ENCODE measurements at places on chromosomes 3 and 15.

DNA sequence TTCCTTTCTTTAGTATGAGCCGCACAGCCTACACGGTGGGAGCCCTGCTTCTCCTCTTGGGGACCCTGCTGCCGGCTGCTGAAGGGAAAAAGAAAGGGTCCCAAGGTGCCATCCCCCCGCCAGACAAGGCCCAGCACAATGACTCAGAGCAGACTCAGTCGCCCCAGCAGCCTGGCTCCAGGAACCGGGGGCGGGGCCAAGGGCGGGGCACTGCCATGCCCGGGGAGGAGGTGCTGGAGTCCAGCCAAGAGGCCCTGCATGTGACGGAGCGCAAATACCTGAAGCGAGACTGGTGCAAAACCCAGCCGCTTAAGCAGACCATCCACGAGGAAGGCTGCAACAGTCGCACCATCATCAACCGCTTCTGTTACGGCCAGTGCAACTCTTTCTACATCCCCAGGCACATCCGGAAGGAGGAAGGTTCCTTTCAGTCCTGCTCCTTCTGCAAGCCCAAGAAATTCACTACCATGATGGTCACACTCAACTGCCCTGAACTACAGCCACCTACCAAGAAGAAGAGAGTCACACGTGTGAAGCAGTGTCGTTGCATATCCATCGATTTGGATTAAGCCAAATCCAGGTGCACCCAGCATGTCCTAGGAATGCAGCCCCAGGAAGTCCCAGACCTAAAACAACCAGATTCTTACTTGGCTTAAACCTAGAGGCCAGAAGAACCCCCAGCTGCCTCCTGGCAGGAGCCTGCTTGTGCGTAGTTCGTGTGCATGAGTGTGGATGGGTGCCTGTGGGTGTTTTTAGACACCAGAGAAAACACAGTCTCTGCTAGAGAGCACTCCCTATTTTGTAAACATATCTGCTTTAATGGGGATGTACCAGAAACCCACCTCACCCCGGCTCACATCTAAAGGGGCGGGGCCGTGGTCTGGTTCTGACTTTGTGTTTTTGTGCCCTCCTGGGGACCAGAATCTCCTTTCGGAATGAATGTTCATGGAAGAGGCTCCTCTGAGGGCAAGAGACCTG is 13.2 kb downstream of the GREM1 start:
- DNase-seq: no peak

DNA sequence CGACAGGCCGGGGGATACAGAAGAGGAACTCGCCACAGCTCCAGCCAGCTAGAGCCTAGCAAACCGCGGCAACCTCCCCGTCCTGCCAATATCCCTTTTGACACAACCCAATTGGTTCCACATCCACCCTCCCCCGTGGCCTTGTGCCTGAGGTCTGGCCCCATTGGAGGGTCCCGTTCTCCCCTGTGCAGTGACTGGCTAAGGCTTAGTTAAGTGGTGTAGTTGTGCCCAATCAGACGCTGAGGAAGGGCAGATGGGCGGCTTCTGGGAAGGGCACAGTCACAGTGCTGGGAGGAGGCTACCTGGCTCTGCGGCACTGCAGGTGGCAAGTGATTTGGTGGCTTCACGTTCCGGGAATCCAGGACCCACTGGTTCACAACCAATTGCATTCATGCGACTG is 78.6 kb downstream of the SNRK start:
- DNase-seq: no peak

DNA sequence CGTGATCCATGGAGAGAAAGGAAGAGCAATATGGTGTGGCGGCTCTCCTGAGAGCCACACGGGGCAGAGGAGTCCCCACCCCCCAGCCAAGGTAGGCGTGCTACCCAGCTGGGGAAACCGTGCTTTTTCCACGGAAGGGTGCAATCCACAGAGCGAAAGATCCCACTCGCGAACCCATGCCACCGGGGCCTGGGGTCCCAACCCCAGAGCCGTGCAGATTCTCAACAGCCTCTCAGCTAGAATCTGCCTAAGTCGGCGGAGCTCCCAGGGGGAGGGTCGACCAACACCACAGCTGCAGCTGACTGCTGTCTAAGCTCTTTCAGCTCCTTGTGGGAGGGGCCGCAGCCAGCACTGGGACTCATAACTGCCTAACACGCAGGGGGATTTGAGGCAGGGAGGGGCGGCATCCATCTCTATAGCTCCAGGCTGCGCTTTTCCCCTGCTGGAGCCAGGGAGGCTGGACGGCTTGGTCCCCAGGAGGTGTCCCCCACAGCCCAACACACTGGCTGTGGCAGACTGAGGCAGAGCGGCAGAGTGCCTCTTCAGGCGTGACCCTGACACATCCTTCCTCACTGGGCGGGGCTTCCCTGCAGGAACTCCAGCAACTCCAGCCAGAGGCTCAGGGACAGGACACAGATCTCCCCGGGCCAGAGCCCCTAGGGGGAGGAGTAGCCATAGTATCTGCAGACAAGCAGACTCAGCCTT is 107.6 kb upstream of the ZBTB20 start:
- no peak for DNase-seq

GRCh38 chr15:69782139-69782658 is 315.5 kb downstream of the TLE3 start:
- DNase-seq: no peak

- DNase-seq: no peak
These were observed 73.7 kb downstream of the PIK3CB start for GRCh38 chr3:138761002-138761401.

- no peak for DNase-seq
These were observed 37.9 kb downstream of the CLK3 start for GRCh38 chr15:74653426-74654102.

DNA sequence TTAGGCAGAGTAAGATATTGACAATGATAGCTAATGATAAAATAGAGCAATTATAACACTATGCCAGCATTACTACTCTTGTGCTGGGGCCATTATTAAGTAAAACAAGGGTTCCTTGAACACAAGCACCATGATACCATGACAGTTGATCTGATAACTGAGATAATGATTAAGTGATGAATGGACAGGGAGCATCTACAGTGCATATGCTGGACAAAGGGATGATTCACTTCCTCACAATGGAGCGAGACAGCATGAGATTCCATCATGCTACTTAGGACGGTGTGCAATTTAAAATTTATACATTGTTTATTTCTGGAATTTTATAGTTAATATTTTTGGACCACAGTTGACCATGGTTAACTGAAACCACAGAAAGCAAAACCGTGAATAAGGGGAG is 156.6 kb downstream of the FHIT start:
- DNase-seq: no peak

DNA sequence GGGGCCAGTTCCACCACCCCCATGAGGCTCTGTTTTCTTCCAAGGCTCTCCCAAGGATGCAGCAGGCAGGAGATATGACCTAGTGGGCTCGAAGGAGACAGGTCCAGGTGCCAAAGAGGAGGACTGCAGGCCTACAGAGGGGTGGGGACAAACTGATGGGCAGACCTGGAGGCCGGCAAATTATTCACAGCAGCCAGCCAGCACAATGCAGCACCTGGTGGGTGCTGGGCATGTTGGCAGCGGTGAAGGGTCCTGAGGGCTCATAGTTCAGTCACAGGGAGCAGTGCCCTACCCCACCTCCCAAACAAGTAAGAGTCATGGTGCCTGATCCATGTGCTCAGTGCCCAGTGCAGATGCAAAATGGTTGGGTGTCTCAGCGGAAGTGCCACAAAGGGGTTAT is 171.7 kb downstream of the ABHD5 start:
- no peak for DNase-seq

- no peak for DNase-seq
These were observed 325.1 kb upstream of the TPM1 start for GRCh38 chr15:62717496-62717895.

DNA sequence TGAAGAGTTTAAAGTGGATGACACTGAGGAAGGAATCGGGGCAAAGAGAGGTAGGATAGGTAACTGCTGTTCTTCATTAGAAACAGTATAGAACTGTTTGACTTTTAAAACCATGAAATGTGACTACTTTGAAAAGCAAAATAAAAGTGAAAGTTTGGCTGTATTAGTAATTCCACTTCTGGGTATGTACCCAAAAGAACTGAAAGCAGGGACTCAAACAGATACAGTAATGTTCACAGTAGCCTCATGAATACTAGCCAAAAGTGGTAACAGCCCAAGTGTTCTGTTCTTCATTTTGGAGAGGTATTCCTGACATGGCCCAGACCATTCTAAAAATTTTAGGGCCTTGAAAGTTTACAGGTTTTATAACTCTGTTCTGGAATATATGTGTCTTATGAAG is 1055.4 kb downstream of the TBL1XR1 start:
- DNase-seq: no peak

- no peak for DNase-seq
These were observed 141.4 kb downstream of the TBL1XR1 start for GRCh38 chr3:177055605-177056571.

DNA sequence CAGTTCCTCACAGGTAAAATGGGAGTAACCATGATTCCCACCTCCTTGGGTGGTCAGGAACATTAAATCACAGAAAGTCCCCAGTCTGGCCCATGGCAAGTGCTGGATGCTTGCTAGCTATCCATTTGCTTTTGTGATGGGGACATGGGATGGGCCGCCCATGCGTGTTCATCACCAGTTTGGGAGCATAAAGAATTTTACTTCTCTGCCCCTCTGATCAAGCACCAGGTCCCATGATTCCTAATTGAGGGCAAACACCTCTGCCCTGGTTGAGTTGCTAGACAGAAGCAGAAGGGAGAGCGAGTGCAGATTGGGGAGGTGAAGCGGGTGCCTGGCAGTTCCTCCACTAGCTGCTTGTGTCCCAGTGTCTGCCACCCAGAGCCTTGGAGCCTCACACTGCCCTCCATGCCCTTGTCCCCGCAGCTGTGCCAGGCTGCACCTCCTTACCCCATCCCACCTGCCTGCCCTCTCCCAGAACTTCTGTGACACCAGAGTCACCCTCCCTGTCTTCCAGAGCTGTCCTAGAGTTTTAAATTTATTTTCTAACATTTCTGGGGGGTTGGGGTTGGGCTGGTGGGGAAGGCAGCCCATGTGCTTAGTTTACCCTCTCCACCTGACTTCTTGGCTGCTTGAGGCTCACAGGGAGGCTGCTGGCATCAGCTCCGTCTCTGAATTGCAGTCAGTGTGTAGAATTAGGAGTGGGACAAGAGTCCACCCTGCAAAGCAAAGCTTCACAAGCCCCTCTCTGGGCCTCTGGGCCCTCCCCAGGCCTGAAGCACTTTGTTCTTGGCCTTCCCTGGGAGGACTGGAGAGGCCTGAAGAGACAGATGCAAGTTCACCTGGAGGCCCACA is 18.4 kb downstream of the CFAP100 start:
- no peak for DNase-seq
